ENCODE measurements at places on chromosomes 13 and 19.

- ATAC-seq, result no peak
These were observed 42.4 kb upstream of the USE1 start for GRCh38 chr19:17172624-17173345.

DNA sequence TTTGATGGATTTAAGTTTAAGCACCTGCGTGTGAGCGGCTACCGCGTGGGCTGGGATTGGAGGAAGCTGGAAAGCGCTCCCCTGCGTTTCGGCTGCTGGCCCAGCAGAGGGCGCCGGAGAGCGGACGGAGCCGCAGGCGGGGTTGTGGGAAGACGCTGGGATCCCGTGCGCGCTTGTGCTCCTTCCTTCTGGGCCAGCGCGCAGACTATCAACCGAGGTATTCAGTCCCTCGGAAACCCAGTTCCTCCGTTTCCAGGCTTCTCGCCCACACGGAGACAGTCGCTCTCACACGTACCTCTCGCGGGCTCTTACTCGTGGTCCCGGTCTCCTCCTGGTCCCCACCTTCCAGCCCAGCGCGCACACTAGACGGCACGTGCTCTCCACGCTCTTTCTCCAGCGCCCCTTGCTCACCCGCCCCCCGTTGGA, 28.8 kb downstream of the EPN1 start:
- ATAC-seq, result 0 out of 3 replicates have a peak, but pooled peaks have one; percentile 26

DNA sequence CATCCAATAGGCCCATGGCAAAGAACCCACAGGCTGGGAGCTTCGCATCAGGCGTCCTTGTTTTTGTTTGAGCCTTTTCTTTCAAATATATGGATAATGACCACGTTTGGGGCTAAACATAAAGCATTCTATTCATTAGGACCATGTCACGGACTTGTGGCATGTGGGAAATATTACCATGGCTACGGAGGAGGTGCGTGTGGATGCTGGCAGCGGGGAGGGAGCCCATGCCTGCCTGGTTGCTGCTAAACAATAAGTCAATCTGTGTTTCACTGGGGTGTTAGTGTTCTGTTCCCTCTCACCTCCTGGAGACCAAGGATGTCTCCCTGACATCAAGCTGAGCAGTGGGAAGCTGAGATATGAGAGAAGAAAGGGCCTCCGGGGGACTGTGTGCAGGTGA, 121.1 kb downstream of the IRS2 start:
- no peak for ATAC-seq

DNA sequence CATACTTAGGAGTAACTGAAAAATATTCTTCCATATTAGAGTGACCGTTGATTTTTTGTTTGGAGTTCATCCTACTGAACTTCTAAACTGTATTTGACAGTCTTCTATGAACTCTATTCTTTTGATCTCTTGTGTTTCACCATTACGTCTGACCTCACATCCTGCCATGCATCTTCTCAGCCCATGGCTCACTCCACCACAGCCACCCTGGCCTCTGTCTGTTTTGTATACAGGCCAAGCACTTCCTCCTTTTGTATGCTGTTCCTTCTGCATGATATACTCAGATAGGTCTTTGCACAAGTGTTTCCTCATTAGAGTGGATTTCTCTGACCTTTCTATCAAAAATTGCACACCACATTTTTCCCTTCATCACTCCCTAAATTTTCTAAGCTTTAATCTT, 119.9 kb downstream of the MAB21L1 start:
- no peak for ATAC-seq

DNA sequence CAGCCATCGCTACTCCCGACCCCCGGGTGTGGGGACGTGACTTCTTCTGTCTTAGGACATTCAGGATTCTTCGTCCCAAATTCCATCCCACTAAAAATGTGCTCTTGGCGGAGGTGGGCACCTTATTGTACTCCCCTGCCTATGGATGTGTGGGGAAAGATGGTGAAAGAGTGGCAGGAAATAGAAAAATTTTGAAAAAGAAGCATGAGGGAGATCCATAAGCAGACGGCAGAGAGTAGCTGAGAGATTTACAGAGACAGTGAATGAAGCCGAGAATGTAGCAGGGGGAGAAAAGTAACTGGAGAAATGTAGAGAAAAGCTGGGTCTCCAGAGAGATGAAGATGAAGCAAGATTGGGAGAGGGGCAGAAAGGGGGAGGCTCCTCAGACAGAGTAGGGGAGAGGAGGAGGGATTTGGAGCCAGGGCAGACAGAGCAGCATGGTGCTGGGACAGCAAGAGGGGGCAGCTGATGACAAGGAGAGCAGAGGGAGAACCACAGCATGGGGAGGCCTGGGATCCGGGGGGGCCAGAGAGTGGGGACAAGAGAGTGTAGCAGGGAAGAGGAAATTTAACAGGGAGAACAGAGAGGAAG, 843 bp downstream of the ZNF610 start:
- peak; percentile 54 for ATAC-seq

DNA sequence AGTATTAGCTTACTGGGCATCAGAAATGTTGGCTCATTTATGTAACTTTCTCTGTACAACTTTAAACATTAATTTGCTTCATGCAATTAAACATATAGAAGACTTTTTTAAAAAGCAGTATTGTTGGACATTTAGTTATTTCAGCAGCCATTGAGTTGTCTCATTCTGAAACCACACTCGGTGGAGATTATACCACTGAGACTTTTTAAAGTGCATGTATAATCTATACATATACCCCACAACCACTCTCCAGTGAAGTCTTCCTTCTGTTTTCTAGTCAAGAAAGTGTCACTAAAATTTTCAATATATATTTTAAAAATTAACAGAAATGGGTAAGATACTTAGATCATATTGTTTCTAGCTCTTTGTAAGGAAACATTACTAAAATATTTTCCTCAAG, 15.5 kb downstream of the SETDB2 start:
- ATAC-seq, result no peak

GRCh38 chr13:73957889-73958288, 176.3 kb downstream of the KLF12 start:
- no peak for ATAC-seq

- ATAC-seq, result no peak
These were observed 9.2 kb upstream of the GMIP start for GRCh38 chr19:19652482-19653295.

GRCh38 chr19:7670150-7670783, 1.4 kb downstream of the RETN start:
- ATAC-seq, result no peak

GRCh38 chr19:30153326-30154210, 211.5 kb downstream of the URI1 start:
- ATAC-seq, result peak; percentile 74

- ATAC-seq, result peak; percentile 67
These were observed 1.2 kb downstream of the LRCH1 start for GRCh38 chr13:46553886-46554858.

DNA sequence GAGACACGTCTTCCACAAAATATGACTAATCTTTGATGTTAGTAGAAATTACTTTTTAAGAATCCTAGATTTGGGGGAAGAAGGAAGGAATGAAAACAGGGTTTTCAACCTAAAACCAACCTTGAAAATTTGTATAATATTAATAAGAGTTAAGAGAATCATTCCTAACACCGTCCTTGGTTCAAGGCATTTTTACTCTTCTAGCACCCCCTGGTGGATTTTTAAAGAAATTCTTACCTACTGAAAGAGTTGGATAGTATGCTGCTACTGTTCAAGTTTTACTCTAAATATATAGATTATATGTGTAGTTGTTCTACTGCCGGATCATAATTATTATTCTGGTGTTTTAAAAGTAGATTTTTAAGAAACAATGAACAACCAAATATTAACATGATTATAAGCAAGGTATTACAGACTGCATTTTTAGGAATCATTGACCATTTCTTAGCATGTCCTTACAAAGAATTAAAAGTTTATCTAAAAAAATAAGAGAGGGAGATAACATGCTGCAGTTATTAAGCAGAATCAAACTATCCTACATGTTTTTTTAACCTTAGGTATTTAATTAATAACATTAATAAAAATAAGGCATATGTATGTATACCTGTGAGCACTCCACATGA, 7.4 kb upstream of the SLITRK6 start:
- peak; percentile 96 for ATAC-seq

- no peak for ATAC-seq
These were observed 44.1 kb downstream of the SMAD9 start for GRCh38 chr13:36875961-36876360.

DNA sequence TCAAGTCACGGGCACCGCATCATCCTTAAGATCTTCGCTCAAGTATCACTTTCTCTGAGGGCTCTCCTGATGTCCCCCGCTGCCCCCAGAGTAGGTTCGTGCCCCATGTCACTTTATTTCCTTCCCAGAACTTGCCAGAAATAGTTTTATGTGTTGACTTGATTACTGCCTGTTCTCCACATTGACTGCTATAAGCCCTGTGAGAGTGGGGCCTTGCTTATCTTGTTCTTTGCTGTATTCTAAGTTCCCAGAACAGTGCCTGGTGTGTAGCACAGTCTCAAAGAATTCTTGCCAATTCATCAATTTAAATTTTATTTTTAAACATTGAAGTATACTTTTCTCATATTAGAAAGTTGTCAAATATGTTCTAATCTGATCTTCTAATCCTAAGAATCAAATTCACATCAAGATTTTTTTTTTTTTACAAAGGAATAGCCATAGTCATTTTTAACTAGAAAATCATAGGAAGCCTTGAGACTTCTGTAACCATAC, 32.1 kb upstream of the GPR183 start:
- ATAC-seq, result no peak

- ATAC-seq, result peak; percentile 81
These were observed 50.5 kb downstream of the STARD13 start for GRCh38 chr13:33235078-33235477.

DNA sequence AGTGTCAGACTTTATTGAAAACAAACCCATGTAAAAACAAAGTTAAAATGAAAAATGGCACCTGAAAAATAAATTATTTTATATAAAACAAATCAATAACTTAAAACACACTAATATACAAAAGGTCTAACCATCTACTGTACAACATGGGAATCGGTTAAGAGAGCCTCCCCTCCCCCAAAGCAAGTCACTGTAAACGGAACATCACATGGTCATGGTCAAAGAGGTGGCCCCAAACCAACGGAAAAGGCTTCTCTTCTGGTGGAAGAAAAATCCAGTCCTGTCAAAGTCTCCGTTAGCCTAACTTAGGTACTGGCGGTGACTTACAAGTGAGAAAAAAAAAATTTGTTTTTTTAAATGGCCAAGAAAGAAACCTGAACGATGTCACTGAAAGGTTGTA, 15.7 kb upstream of the TIMM44 start:
- no peak for ATAC-seq

GRCh38 chr19:15248648-15249527, 16.6 kb upstream of the EPHX3 start:
- peak; percentile 72 for ATAC-seq

- ATAC-seq, result no peak
These were observed 343.8 kb downstream of the KCNRG start for GRCh38 chr13:50359041-50359367.

Data from SK-N-SH treated with all-trans-retinoic acid at 6 μM for 48 hours (cell line).